Suppressor macrophage treated with lipopolysaccharide for 1 hour (primary cell): ENCODE measurements at places on chromosomes 1 and 21.

- DNase-seq = no peak
Observed at GRCh38 chr1:207844371-207844770, 66.6 kb downstream of the CD34 start.

- DNase-seq = no peak
Observed at GRCh38 chr1:4327142-4327541, 327.3 kb upstream of the AJAP1 start.

- DNase-seq = no peak
Observed at GRCh38 chr1:205045146-205045545, 2.1 kb downstream of the CNTN2 start.

DNA sequence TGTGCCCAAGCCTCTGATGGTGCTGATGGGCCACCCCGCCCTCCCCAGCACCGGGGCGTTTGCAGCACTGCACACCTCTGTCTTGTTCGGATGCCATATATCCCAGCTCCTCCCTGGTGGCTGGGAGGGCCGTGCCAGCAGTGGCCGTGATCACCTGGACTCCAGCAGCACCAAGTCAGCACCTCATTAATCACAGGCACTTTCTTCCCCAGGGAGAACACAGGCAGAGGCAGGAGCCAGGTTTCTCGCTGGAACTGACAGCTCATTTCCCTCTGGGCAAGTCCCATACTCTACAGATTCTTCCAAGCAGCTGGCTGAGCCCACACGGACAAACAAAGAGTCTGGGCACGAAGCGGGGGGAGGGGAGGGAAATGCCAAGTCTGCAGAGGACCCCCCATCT is 141.7 kb upstream of the EDN2 start:
- no peak for DNase-seq

GRCh38 chr1:23875382-23875781 is 7.3 kb upstream of the FUCA1 start:
- DNase-seq = no peak
